ENCODE measurements at places on chromosomes 5 and 9.
A peak's percentile ranks its signal among the peaks of the same experiment; 100 is the strongest.

- DNase-seq, result no peak
Measured at GRCh38 chr5:1776831-1777230, 22.8 kb downstream of the MRPL36 start.

DNA sequence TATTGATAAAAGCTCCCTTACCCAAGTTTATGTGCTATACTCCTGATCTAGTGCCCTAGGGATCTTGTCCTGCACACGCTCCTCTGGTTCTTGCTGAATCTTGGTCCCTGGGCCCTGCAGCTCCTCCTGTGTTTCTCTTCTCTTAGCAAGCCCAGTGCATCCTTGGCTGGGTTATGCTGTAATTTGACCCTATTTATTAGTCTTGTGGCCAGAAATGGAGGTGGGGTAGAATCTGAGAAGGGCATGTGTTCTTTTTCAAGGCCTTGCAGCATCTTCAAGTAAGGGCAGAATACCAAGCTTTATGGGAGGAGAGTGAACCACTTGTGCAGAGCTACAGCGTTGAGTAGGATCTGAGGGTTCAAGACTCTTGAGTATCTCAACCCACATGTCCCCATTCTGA is 366.8 kb downstream of the FAM170A start:
- DNase-seq, result no peak

DNA sequence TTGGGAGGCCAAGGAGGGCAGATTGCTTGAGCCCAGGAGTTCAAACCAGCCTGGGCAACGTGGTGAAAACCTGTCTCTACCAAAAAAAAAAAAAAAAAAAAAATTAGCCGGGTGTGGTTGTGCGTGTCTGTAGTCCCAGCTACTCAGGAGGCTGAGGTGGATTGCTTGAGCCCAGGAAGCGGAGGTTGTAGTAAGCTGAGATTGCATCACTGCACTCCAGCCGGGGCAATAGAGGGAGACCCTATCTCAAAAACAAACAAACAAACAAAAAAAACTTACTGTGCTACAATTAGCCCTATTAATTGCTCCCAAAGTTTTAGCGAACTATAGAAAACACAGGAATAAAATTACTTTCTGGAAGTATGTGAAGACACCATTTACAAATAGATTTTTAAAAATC is 67.6 kb downstream of the ANKHD1 start:
- no peak for DNase-seq

GRCh38 chr5:150570333-150570732 is 62.4 kb downstream of the NDST1 start:
- DNase-seq, result no peak

DNA sequence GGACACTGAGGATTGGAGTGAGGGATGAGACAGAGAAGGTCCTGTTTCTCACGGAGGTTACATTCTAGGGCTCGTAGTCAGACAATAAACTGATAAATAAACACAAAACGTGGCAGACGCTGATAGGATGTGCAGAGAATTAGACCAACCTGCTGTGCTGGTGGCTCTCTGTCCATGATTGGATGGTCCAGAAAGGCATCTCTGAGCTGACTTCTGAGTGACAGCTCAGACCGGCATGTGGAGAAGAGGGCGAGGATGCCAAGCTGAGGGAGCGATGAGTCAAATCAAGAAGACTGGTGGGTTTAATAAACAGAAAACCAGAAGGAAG is 132.3 kb upstream of the TAF11L2 start:
- DNase-seq, result no peak

- no peak for DNase-seq
Measured at GRCh38 chr9:35193762-35194161, 32.0 kb downstream of the UNC13B start.

GRCh38 chr9:91193658-91194391 is 167.9 kb downstream of the AUH start:
- DNase-seq, result peak; percentile 84

DNA sequence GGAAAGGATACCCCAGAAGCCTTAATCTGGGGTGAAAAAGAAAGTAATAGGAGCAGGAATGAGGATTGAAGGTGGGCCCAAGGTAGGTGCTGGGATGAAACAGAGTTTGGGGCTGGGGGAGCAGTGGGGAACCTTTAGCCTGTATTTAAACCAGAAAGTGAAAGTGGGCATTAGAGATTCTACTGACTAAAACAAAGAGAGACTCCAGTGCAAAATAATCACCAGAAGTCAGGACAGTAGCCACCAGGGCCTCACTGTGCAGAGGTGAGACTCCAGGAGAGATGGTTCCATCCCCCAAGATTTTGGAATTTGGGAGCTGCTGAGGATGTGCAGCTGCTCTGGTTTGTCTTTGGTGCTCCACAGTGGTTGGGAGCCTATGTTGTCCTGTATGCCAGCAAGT is 13.1 kb downstream of the DNAJB5 start:
- DNase-seq, result no peak

GRCh38 chr5:143170977-143171376 is 232.5 kb downstream of the NR3C1 start:
- DNase-seq, result no peak

DNA sequence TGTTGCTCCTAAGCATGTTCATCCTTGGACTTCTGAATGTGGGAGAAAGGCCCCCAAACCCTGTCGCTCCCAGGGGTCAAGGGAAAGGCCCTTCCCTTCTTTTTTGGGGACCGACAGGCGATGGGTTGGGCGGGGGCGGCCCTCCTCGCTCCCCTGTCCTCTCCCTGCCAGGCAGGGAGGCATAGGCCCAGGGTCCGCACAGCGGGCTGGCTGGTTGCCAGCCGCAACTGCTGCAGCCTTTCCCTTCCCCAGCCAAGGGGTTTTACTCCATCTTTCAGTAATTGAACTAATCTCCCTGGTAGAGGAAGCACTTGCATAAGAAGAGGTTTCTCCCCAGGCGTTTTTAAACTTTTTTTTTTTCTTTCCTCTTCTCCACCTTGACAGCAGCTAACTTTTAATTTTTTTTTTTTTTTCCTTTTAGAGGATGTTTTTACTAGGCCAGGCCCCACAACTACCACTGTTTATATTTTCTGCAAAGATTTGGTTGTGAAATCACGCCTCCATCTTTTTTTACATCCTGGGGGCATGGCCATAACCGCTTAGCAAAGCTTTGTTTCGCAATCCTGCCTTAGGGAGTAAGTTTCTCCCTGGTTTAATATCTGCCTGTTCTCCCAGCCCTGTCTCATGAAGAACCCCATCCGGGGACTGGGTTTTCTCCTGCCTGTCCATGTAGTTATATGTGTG is 216.9 kb upstream of the ZNF608 start:
- no peak for DNase-seq

DNA sequence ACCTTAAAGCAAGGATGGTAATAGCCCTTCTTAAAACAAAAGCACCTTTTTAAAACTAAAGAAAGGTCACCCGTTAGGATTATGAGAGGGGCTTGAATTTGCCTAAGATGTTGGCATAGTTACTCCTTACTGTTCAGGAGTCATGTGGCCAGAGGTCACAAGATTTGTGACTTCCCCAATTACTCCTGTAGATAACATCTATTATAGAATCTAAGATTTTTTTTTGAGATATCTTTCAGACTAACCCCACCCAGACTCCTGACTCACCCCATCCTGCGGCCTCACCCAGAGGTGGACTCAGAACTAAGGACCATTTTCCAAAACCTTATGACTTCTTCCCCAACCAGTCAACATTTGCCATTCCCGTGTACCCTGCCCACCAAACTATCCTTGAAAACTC is 2.4 kb downstream of the CD180 start:
- no peak for DNase-seq

- no peak for DNase-seq
Measured at GRCh38 chr9:87062746-87063145, 115.4 kb upstream of the GAS1 start.

GRCh38 chr5:61371474-61371873 is 39.4 kb downstream of the ZSWIM6 start:
- no peak for DNase-seq

- no peak for DNase-seq
Measured at GRCh38 chr9:95494416-95495371, 22.1 kb downstream of the PTCH1 start.

GRCh38 chr5:2906302-2907090 is 155.0 kb upstream of the IRX2 start:
- DNase-seq, result peak; percentile 77

- no peak for DNase-seq
Measured at GRCh38 chr5:10671041-10672008, 89.7 kb downstream of the DAP start.

- no peak for DNase-seq
Measured at GRCh38 chr9:99818500-99818899, 3.2 kb upstream of the NR4A3 start.

GRCh38 chr9:116632990-116633838 is 53.9 kb upstream of the TRIM32 start:
- no peak for DNase-seq

DNA sequence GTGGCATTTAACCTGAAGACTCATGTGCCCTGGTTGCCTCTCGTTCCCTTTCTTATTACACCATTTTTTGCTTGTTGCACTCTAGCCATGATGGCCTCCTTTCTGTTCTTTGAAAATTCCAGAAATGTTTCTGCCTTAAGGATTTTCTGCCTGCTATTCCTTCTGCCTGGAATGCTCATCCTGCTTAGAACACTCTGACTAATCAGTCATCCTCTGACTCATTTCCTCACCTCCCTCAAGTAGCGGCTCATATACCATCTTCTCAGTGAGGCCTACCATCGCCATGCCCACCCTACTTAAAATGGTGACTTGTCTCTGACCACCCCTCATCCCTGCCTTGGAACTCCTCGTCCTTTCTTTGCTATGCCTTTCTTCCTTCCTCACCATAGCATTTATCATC is 68.8 kb downstream of the KIF4B start:
- DNase-seq, result no peak

- DNase-seq, result no peak
Measured at GRCh38 chr9:129567842-129568559, 52.9 kb downstream of the C9orf50 start.

DNA sequence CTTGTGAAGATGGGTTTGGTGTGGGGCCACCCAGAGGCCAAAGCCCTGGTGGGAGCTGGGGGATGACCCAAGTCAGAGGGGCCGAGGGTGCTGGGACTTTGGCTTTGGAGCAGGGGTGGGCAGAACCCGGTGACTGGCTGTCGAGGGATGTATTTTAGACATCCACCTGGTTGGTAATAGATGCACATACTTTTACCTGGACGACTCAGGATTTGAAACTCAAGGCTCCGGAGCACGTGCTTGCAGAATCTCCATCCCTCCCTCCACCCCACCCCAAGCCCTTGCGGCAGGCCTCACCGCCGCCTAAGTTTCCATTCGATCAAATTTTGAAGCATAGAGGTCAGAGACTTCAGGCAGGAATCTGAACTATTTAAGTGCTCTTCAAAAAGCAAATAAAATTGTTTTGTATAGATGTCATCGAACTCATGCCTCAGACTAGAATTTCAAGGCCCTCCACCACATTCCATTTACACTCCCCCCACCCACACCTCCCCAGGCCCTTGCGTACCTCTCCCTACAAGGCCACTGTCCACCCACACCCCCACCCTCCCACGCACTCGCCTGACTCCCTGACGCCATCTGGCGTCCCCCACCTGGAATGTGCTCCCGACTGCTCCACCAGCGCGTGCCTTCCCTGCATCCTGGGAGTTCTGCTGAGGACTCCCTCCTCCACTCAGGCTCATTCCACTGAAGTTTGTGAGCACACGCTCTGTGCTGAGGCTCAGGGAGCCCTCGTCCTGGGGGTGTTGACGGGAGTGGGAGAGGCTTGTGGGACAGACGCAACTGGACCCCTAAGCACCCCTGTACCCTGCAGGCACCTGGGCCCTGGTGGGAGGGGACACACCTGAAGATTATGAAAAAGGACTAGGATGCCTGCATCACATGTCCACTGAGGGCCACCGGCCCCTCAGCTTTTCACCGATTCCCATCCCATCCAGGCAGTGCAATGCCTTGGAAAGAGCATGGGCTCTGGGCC is 56.4 kb upstream of the RPL26L1 start:
- DNase-seq, result peak; percentile 95

DNA sequence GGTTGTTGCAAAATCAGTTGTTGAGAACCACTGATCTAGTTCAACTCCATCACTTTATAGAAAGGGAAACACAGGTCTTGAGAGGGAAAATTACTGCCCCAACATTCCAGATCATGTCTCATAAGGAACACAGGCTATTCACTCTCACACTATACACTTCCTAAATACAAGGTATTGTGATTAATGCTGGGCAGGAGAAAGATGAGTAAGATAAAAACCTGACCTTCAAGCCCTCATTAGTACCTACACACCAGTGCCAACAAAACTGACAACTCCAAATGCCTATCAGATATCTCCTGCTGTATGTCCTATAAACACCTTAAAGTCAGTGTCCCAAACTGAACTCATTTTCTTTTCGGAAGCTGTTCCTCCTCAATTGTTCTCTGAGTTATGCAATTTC is 8.2 kb downstream of the GNE start:
- DNase-seq, result no peak

DNA sequence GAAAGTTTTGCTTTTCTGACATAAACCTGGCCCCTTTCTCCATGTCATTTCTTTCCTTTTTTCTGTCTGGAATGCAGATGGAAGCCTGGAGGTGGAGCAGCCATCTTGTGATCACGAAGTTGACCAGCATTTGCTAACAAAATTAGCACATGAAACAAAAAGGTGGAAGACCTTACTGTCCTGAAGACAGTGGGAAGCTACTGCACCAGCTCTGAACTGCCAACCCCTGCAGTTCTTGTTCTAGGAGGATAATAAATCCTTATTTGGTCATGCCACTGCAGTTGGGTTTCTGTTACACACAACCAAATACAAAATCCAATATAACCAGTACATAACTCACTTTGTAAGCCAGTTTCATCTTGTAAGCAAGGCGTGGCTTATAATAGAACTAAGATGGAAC is 249.4 kb upstream of the TBCA start:
- no peak for DNase-seq

- DNase-seq, result no peak
Measured at GRCh38 chr9:85743275-85744128, 1.7 kb upstream of the AGTPBP1 start.

DNA sequence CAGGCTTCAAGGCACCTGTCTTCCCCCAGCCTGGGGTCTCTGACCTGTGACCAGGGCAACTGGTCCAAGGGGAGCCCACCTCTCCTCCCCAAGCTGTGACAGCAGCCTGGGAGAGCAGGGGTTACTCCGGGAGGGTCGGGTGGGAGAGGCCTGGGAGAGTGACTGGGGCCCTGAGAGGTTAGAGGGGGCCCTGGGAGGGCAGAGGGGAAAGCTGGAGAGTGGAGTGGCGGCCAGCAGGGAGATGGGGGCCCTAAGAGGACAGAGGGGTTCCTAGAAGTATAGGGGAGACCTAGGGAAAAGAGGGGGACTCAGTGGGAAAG is 302 bp downstream of the LCN9 start:
- no peak for DNase-seq

GRCh38 chr5:9387879-9388278 is 158.0 kb downstream of the SEMA5A start:
- DNase-seq, result no peak

- DNase-seq, result no peak
Measured at GRCh38 chr9:98960409-98960808, 16.7 kb downstream of the COL15A1 start.

DNA sequence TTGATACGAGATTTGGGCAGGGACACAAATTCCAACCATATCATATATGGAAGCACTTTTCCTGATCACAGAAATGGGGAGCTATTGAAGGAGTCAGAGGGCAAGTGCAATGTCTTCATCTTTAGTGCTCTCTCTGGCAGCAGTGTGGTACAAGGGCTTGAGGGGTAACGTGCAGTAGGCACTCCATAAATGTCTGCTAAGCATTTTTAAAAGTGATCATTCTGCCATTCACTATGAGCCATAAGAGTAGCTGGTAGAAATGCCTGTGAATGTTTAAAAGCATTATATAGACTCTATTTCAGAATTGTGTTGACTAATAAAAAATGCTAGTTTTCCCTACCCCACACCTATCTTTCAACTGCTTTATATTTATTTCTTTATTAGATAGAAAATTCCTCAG is 61.1 kb upstream of the DHFR start:
- DNase-seq, result no peak

- DNase-seq, result no peak
Measured at GRCh38 chr5:103690676-103691075, 128.1 kb upstream of the NUDT12 start.
